Iris pigment epithelial cell (primary cell): ENCODE measurements at places on chromosomes 4 and X.

DNA sequence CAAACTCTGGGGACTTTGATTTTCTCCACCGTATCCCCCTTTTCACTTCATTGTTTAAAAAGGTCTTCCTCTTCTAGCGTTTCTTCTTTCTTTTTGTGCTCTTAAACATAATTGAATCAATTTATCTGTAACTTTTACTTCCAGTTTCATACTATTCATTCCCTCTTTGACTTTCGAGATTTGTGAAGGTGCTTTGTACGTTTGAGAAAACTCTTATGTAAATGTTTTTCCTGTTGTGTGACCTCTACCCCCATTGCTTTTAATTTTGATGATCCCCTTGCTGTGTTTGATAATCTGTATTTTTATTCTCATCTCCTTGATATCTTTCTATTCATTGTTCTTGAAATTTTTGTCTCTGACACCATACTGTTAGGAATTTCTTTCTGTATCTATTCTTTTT lies 4.8 kb downstream of the USP38 start:
- DNase-seq: no peak

- no peak for DNase-seq
These were observed 1709.4 kb downstream of the ARAP2 start for GRCh38 chr4:34534916-34535315.

GRCh38 chrX:119072744-119073143 lies at the start of gene CT47C1:
Gene CT47C1, plus strand, starts transcription at chrX:119072993. Its CDS starts 233 bp downstream, at chrX:119073226.
- DNase-seq: peak; percentile 3

GRCh38 chrX:69216911-69217310 lies 51.7 kb upstream of the PJA1 start:
- no peak for DNase-seq

- DNase-seq: no peak
These were observed 35.1 kb downstream of the GAB3 start for GRCh38 chrX:154715825-154716224.

- DNase-seq: peak; percentile 22
These were observed 315.1 kb downstream of the STK32B start for GRCh38 chr4:5366421-5366820.

- DNase-seq: no peak
These were observed 12.0 kb downstream of the BST1 start for GRCh38 chr4:15714646-15715435.

DNA sequence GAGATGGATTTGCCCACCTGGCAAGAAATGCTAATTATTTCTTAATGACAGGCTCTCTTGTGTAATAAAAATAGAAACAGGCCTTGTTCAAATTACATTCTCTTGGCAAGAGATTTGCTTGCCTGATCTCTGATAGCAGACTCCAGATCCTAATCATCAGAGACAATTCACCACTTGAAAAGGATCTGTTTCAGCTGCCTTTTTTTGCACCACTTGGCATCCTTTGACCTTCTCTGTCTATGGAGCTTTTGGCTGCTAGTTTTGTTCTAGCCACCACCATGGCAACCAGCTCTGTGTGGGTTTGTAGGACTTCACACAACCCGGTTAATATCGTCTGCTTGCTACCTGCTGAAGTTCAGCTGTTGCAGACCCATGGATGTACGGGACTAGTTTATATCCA lies 241.1 kb upstream of the TLL1 start:
- no peak for DNase-seq

GRCh38 chrX:15549189-15550012 lies 48.8 kb downstream of the BMX start:
- no peak for DNase-seq

DNA sequence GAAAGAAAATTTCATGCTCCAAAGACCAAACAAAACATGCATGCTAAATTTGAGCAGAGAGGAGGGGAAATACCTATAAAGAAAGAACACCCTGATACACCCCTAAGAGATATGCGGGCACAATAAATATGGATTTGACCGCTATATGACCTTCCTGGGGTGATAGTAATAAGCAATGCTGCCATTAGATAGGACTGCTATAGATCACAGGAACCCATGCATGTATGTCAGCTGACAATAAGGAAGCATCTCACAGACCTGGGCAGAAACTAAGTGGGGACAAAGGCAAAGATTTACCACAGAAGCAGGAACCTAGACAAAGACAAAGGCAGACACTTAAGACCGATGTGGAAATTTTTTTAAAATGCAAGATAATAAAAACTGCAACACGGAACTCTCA lies 21.3 kb downstream of the ZNF721 start:
- no peak for DNase-seq

DNA sequence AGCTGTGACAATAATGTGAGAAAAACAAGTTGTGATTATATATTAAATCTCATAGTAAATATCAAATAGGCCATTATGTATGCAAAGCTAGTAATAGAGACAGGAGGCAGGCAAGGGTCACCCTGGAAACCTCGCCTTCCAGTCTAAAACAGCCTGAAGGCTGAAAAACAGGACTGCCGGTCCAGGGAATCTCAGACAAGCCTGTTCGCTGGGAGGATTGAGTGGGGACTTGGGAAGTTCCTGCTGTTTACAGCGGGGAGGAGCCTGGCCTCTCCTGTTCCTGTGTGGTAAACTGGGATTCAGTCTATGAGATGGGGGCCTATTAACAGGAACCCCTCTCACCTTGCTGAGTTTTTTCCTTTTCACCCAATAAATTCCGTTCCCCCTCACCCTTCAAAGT lies 2317.3 kb downstream of the PCDH7 start:
- DNase-seq: no peak

DNA sequence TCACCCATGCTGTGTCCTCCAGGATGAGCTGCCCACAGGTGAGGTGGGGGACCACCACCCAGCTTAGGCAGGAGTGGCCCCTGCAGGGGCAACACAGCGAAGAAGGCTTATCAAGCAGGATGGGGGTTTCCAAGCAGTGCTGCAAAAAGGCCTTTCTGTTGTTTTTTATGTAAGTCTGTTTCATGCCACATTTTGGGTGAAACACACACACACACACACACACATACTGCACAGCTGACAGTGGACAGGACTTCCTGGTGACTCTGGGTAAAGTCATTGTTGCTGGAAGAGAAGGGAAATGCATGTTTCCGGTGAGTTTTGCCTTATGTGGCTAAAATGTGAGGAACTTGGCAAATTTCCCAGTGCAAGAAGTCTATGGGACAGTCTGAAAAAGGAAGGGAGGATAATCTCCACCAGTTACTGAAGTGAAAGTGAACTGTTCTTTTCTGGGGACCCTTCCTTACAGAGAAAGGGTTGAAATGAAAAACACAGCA lies 119.2 kb downstream of the IRF2 start:
- peak; percentile 86 for DNase-seq

- peak; percentile 9 for DNase-seq
These were observed 67.5 kb upstream of the DDX60 start for GRCh38 chr4:168386002-168386401.

DNA sequence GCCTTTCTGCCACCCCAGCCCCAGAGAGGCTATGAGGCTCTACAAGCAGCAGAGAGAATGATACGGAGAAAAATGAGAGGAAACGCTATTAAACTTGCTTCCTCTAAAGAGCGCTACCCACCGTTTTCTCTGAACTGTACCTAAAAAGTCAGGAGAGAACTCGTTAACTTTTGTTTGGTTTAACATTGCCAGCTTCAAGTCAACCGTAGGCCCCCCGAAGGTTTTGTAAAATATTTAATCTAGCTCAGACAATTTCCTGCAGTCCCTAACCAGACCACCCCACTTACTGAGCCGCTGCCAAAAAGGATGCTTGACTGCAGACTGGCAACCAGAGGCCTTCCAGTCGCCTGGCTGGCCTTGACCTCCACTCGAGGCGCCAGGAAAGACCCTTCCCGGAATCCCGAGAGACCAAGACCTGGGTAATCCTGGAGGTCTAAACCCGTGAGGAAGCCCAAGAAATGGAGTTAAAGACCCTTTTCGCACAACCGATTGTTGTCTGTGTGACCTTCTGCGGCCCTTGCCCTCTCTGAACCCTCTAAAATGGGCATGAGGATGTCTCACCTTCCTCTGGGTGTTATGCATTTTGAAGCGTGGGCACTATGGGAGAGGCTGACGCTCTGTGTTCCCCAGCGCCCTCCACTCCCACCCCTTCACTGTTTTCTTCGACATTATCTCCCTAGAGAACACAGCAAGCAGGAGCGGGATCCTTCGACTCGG lies 86.3 kb downstream of the BCOR start:
- no peak for DNase-seq

DNA sequence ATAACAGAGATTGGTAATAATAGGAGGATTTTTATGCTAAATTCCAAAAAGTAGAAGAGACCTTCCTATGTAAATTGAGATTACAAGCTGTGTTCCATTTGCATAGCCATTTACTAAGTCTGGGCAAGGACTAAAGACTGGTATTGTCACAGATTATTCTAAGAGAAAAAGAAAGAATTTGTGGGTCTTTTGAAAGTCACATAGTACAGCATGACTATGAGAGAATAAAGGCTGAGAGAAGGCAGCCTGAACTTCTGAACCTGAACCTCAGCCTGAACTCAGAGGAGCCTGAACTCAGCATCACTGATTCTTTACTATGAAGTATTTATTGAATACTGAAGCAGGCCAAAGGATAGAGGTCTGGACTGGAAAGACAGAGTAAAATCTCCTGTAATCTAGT lies 297.5 kb downstream of the STPG2 start:
- no peak for DNase-seq

- peak; percentile 68 for DNase-seq
These were observed 52.4 kb downstream of the GLRB start for GRCh38 chr4:157128395-157128794.
